NCI-H1930 (cell line): ENCODE measurements at places on chromosomes 13 and 19.

DNA sequence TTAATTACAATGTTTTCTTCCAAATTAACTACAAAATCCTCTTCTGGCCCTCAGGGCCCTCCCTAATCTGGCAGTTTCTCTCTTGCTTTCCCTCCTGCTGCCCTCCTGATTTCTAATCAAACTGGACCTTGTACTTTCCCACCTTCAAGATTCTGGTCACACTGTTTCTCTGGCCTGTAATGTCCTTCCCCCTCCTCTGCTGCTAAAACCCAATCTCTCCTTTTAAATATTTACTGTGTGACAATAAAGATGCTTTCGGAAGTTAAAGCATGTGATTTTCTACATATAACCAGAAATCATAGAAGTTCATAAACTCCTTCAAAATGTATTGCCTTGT is 14.1 kb upstream of the HMGB1 start:
- no peak for DNase-seq

GRCh38 chr13:110234532-110234931 is 72.4 kb downstream of the COL4A1 start:
- DNase-seq = no peak

DNA sequence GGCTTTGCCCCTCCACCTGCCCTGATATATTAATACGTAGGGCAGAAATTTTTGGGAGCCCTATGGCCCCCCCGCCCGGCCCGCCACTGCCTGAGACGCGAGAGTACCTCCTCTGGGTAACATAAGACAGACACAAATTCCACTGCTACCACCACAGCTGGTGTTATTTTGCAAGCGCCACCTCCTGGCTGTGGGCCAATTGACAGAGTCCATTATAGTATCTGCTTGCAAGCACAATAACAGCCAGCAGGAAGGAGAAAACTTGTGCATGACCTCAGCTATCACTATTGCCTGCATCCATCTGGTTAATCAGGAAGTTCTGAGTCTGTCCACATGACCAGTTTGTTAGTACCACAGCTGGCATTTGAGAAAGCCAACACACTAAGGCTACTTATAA is 25.3 kb upstream of the OR10H2 start:
- no peak for DNase-seq

DNA sequence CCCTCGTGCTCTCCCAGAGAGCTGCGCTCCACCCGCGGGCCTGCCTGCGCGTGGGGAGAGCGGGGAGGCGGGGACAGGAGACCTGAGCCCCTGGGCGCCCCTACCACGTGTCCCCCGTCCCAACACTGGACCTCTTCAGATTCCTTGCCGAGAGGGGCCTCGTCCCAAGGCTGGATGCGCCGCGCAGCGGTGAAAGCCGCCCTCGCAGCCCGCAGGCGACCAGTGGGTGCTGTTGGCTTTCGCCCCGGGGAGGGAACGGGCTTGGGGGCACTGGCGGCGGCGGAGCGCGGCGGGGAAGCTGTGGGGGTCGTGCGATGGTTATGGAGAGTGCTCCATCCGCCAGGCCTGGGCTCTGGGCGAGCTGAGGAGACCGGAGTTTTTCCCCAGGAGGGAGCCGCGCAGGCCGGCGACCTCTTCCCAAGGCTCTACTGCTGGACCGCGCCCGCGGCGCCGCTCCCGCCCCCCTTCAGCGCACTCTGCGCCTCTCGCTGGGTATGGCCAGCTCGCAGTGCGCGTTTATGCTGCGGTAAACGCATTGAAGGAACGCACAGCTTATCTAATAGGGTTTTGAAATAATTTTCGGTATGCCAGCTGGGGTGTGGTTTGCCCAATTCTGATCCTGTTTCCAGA is 17.2 kb upstream of the RNF17 start:
- DNase-seq = peak; percentile 56

DNA sequence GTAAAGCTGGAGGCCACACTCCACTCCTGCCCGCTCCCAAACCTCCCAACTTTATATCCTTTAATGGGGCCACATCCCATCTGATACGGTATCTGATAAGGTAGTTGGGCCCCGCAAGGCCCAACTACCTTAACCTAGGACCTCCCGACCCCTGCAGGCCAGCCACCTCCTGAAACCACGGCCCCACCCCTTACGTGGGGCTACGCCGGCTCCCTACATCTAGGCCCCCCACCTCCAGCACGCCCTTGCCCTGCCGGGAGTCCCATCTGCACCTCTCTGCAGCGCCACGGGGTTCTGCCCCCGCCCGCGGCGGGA is 2.2 kb downstream of the IGFLR1 start:
- no peak for DNase-seq

GRCh38 chr13:79492313-79492798 is 11.4 kb downstream of the NDFIP2 start:
- no peak for DNase-seq

- DNase-seq = no peak
Measured at GRCh38 chr13:39020853-39021462, 16.9 kb downstream of the PROSER1 start.

GRCh38 chr13:111881700-111882099 is 185.2 kb upstream of the SOX1 start:
- DNase-seq = no peak

DNA sequence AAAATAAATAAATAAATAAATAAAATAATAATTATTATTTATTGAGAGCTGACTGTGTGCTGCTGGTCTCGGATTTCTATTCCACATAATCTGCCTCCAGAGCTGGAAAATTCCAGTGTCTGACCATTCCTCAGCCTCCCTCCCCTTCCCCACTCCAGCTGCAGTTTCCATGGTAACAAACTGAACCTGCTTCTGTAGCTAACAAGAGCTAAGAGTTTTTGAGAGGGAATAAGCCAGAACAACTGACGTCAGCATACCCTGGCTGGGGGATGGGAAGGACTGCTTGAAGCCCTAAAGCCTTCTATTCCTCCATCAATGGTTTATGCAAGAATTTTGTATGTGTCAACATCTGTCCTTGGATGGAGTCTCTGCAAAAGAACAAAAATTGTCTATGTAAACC is 26.0 kb upstream of the PEG3 start:
- no peak for DNase-seq

DNA sequence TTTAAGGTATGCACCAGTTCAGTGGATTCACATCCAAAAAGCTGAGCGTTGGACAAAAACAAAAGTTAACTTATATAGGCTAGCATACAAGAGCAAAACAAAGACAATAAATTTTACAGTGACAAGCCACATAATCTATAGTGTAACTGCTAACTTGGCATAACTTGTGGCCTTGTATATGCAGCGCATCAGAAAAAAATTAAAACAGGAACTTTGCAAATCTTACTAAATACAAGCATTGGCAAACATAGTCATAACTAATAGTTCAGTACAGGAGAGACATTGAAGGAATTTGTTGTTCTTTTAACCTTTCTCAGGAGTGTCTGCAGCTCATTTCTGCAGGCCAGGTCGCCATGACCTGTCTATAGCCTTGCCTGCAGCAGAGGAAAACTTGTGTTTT is 54.6 kb downstream of the OR10H4 start:
- DNase-seq = no peak

GRCh38 chr19:30871979-30872378 is 477.3 kb downstream of the TSHZ3 start:
- DNase-seq = no peak

GRCh38 chr13:68667863-68668262 is 1437.7 kb upstream of the PCDH9 start:
- no peak for DNase-seq

- no peak for DNase-seq
Measured at GRCh38 chr13:96391606-96392005, 301.7 kb downstream of the HS6ST3 start.
